ENCODE measurements at places on chromosomes 4 and X.

- no peak for DNase-seq
Measured at GRCh38 chr4:3852711-3853110, 86.5 kb downstream of the ADRA2C start.

GRCh38 chr4:83305187-83305586 is 20.6 kb upstream of the COQ2 start:
- no peak for DNase-seq

DNA sequence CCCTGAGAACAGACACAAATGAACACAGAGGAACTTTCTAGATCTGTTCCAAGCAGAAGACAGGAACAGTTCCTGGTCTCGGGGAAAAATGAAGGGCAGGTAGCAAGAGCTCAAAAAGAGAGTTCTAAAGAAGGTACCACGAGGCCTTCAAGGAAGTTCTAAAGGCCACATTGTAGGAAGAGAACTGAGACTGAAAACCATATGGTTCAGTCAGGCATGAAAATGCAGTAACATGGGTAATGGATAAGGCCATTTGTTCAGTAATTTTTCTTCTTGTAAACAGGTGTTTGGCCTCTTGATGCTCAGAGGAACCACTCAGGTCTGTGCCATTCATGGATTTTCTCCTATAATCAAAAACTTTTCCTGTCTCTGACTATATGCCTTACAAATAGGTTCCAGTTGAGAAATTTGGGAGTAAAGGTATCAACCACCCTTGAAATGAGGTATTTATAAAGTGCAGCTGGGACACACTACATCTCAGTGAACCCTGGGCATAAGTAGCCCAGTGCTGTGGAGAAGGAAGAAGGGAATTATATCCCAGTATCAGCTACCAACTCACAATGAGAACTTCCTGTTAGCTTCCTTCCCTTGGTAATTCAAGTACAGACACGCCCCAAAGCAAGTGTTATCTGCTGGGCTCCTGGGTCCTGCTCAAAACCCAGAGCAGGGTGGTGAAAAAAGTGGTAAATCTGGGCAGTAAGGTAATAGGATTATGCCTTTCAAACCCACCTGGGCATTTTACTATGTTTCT is 277.9 kb downstream of the KLHL13 start:
- DNase-seq = no peak

- DNase-seq = no peak
Measured at GRCh38 chr4:123599061-123599919, 202.7 kb downstream of the SPRY1 start.

DNA sequence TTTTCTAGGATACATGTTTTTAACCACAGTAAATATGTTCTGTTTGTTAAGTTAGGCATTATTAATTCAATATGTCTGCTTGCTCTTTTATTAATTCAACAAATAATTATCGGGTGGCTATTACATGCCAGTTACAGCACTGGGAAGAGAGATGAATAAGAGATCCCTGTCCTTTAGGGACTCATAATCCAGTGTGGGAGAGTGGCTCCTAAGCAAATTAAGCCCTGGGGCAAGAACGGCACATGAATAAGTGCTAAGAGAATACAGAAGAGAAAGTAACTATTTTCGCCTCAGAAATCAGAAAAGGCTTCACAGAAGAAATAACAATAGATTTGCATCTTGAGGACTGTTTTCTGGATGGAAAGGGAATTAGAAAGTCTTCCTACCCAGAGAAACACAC is 236.7 kb downstream of the NR3C2 start:
- no peak for DNase-seq

- DNase-seq = no peak
Measured at GRCh38 chr4:24700118-24700517, 95.3 kb upstream of the SOD3 start.

GRCh38 chrX:102934624-102935023 is 2.4 kb upstream of the RAB40AL start:
- no peak for DNase-seq

GRCh38 chrX:74251006-74251930 is 52.7 kb upstream of the ZCCHC13 start:
- DNase-seq = no peak

DNA sequence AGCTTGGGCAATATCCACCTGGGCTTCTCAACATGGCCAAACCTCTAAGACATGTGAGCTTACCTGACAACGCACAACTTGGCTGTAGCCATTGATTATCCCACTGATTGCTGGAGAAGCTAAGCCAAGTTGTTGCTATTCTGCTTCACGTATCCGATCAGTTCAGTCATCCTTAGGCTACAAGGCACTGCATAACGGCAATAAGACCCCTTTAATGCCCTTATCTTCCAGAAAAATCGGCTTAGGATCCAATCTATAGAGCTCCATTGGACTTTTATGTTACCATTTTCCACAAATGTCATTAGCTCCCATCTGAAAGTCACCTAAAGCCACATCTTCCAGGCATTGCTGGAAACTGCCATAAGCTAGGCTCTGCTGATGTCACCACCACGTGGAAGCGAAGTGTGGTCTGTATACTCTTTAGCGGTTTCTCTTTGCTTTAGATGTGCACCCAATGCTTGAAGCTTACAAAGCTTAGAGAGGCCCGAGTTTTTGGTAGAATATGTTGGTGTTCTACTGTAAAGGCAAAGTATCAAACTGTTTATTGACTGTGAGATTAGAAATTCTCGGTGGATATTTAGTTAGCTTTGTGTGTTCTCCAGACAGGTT is 163.1 kb downstream of the CPE start:
- DNase-seq = no peak

DNA sequence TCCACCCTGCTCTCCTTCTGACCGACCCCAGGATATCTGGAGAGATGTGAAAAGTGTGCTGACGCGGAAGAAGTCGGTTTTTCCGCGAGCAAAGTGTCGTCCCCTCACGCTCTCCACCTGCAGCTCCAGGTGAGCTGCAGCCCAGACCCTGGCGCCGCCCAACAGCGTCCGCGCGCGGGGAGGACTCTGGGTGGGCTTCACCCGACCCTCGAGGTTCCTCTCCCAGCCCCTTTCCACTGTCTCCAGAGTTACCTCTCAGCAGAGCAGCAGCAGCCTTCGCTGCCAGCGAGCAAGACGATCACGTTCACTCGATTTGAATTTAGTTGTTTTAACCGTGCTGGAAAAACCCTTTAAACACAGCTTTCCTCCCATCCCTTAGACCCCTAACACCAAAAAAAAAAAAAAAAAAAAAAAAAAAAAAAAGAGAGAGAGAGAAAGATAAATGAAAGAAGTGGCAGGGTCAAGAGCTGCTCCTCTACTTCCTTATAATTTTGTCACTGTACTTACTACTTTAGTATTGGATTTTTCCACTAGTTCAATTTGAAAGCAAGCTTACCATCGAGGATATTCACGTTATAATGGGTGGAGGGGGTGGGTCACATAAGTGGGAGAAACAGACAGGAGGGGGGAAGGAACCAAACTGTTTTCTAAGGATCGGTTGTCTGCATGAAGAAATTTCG is 758 bp upstream of the NR3C2 start:
- DNase-seq = peak; percentile 90

GRCh38 chr4:92304606-92305005 is 840 bp downstream of the GRID2 start:
- DNase-seq = no peak

- DNase-seq = no peak
Measured at GRCh38 chr4:120445186-120445585, 378.5 kb upstream of the MAD2L1 start.

GRCh38 chrX:40207626-40208025 is 109.9 kb upstream of the BCOR start:
- no peak for DNase-seq

DNA sequence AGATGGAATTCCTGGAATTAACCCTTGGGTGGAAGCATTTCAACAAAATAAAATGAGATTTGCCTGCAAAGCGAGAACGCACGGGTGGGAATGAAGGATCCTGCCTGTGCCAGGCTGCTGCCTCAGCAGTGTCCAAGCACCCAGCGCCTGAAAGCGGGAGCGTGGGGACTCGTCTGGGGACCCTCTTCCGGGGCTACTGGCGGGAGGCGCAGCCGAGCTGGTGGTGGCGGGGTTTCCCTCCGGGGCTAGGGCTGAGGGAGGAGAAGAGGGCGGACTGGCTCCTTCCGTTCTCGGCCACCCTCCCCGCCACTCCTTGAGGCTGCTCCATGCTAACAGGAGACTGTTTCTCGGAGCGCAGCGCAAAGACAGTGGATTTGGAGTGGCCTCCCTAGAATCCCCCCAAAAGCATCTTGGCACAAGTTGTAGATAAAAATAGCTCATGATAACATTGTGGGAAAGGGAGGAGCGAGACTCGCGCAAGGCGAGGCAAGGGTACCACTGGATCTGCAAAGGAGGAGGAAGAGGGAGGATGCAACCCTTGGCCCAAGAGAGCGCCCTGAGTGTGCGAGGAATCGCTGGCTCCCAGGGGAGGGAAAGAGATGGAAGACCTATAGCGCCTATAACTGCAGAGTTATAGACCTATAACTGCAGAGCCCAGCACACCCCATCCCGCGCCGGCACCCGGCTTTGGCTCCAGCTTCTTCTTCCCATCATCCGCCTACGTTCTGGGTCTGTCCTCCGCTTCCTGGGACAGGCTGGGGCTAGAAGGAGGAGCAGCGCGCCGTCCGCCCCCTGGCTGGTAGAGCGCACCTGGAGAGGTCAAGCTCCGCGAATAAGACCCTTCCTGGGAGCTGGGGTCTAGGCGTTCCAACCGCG is 1.3 kb downstream of the HS3ST1 start:
- peak; percentile 79 for DNase-seq

- DNase-seq = no peak
Measured at GRCh38 chr4:106583567-106583966, 215.0 kb upstream of the GIMD1 start.

DNA sequence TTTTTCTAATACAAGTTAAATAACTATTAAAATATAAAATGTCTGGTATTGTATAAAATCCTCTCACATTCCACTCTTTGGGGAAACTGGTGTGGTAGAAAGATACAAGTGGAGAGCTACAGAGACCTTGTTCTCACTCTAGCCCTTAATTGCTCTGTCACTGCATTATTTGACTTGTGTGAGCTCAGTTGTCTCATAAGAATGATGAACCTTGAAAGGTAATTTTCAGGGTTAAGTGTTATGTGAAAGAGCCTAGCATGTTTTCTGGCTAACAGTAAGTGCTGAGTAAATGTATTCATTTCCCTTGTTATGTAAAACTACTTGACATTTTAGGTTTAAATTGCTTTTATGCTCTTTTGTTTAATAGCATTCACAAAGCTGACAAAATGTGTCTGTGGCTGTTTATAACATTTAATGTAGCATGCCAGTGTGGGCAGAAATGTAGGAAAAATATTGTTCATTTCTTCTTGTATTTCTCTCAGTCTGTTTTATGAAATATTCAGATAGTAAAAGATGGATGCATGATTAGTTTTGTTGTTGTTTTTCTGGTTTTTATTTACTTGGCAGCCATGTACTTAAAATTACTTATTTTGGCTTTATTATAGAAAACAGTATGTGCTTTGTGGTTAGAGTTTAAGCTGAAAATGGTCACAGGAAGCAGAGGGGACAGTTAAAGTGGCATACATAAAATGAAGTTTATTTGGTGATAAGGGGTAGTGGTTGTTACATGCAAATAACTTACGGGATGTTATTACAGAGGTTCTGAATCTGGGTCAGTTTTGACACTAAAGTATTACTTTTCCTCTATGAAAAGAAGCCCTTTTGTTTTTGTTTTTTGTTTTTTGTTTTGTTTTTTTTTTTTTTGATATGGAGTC is 29.2 kb downstream of the SLAIN2 start:
- DNase-seq = no peak

GRCh38 chr4:126898815-126899214 is 733.9 kb upstream of the INTU start:
- DNase-seq = no peak

DNA sequence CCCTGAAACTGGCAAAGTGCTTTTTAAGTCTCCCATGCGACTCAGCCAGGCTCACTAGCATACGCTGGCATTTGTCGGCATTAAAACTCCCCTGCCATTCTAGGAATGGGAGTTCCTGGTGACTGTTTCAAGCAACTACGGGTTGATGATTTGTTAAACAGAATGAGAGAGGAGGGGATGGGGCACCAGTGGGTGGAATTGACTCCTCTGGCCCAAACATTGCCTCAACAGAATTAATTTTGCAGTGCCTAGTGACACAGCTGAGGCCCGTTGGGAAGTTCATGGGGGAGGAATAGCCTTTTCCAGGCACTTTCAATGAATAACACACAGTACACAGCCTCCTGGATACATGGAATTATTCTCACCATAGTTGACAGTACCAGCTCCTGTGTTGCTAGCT is 30.1 kb downstream of the NEUROG2 start:
- no peak for DNase-seq

DNA sequence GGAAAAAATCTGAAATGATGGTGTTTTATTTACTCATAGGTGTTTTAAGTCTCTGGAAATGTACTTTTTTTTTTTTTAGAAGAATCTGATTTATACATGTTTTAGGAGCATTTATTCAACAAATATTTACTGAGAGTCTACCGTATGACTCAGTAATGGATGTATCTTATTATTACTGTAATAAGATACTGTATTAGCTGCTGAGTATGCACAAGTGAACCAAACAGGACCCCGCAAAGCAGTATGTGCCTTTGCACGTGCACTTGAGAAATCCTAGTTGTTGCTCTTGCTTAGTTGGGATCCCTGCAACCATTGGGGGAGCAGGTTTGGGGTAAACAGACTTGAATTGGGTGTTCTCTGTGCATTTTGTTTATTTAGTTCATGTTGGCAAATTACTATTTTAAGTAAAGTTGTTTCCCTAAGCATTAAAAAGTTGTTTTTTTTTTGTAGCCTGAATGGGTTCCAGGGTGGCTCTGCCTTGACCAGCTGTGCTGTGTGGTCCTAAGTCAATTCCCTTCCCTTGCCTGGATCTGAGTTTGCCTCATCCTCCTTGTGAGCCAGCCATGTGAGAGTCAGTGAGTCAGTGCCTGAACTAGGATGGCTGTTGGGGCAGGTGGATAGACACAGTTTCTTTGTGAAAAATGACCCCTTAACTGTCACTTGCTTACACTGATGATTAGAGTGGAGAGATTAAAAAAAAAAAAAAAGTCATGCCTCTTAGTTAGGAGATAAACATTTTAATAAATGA is 27.7 kb downstream of the DCUN1D4 start:
- no peak for DNase-seq

DNA sequence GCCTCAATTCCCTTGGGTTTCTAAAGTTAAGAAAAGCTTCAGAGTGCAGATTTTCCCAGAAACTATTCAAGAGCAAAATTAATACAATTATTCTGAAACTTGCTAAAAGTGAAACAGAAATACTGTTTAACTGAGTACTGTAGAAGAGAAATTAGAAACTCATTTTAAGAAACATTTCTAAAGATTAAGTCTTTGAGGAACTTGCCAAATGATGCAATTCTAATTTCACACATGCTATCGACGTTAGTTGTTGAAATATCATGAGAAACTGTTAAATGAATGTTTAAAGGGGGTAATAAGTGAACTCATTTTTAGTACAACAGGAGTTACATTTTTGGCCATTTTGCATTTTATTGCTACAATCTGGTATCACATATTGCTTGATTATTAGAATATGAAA is 125.3 kb upstream of the MAOA start:
- no peak for DNase-seq

- DNase-seq = no peak
Measured at GRCh38 chrX:13123247-13123856, 78.9 kb upstream of the FAM9C start.

DNA sequence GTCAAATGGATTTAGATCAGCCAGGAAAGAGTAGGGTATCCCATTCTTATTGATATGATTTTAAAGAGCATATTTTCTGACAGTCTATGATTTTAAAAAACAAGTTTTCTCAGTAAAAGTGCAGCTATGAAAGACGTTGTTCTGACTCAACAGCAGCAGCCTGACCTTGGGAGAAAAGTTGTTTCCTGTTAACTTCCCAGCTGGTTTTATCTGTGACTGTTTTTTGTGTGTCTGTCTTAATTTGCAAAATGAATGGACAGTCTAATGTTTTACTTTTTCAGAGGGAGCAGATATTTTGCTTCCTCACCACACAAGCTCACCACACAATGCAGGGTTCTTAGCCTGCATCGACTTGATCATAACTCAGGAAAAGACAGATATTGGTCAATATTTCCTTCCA is 764 bp upstream of the MTHFD2L start:
- no peak for DNase-seq

All from spleen (tissue), 13 donors.